ENCODE measurements at places on chromosomes 5 and 9.

DNA sequence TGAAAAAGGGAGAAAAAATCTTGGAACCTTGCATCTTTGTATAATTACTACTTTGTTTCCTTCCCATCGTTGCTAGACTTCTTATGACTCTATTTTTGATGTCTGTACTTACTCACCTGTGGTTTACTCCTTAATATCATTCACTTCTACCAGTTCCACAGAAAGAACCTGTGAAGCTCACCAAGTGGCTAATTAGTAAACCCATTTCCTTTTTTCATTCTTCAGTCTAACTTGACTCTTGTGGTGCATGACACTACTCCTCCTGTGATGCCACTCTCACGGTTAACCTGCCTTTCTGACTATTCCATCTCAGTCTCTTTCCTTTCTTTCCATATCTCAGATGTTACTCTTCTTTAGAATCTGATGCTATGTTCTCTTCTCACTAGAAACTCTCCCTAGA lies 14.6 kb downstream of the RECK start:
- DNase-seq = no peak

DNA sequence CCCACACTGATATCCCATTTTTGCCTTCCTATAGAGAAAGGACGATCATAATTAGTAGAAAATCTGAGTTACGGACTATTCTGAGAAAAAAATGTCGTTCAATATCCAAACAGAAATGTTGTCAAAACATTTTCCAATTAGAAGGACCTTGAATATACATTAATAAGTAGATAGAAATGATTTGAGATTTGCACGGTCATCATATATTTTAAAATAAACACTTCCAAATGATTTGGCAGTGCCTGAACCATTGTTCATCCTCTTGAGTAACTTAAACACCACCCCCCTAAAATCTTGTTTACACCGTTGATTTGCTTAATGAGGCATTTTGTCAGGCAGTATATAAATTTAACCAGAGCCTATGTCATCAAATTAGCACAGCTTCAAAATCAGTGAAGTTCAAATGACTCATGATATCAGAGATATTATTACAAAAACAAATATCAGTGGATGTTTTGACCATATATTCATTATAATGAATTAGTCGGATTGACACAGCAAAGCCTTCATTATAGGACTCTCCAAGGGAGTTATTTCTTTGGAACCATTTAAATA lies 105.0 kb downstream of the ACTL7B start:
- DNase-seq = no peak

- DNase-seq = no peak
These were observed 5.6 kb upstream of the IL7R start for GRCh38 chr5:35850967-35851680.

DNA sequence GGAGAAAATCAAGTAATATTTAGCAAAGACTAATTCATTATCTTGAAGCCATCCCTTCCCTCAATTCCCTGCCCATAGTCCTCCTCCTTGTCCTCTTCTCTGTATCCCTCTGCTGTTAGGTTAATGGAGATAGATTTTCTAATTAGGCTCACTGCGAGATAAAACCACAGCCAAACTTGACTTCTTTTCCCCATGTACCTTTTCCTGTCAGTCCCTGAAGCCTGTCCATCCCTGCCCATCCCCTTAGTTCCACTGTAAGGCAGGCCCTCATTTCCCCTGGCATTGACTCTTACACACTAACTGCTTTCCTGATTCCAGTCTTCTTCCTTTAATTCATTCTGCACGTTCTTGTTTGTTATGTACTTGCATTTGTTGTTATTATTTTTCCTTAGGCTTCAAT lies 1.2 kb downstream of the TLR4 start:
- no peak for DNase-seq

GRCh38 chr9:98687911-98688310 lies 20.8 kb downstream of the GABBR2 start:
- no peak for DNase-seq

DNA sequence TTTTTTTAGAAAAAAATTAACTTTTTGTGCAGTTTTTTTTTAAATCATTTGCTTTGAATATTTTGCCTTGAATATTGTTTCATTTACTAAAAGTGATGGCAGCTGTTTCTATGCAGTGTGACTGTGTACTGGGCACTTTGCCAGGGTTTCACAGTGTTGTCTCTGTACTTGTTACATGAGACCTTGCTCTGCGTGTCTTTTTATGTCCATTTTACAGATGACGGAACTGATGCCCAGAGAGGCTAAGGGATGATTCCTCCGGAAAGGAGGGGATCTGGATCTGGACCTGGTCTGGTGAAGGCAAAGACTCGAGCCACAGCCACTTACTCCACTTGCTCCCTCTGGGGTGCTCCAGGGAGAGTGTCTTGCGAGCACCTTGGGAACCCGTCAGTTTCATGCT lies 124.8 kb upstream of the PTCH1 start:
- DNase-seq = no peak

DNA sequence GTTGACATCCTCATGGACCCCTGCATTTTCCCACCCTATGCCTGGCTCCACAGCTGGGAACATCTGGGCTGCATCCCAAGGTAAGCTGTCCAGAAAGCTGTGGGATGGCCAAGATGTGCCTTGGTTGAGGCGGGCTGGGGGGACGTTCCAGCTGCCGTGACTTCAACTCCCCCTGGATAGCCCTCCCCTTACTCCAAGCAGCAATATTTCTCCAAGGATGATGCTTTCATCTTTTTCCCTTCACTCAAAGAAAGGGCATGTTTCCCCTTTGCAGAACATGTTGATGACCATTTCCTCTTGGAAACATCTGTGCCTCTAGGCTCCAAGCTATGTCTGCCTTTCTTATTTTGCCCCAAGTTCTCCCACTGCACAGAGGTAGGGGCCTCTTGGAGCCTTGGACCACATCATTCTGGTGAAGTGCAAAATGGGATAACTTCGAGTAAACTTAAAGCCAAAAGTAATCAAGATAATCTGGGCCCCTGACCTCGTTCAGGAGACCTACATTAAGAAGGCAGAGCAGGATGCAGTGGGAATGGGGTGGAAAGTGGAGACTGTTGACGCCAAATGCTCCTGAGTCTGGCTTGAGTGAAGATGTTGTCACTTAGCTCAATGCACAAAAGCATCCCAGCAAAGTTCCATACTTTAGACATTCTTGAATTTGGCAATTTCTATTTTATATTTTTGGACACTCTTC lies 175.2 kb downstream of the GAS1 start:
- no peak for DNase-seq

- no peak for DNase-seq
These were observed 259.5 kb downstream of the GAS1 start for GRCh38 chr9:86687788-86688187.

GRCh38 chr9:96617439-96618185 lies 2.0 kb downstream of the CDC14B start:
- DNase-seq = no peak

DNA sequence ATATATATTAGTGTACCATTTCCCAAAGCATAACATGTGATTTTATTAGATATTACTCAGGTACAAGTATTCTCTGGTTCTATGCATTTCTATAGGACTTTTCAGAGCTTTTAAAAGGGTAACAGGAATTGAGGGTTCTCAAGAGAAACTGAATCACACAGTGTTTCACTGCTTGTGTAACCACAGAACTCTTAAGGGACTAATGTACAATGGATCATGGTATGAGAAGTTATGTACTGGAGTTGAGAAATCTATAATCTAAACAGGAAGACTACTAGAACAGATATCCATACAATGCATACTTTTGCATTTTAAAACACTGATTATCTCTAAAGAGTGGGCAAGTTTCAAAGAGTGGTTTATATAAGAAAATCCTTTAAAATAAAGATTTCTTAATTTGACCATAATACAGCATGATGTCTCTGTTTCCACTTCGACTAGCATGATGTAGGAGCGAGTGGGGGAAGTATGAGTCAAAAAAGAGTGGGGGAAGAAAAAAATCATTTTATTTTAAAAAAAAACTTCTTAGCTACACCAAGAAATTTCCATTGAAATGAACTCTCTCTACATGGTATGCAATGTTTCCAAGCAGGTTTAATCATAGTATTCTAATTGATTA lies 183.5 kb downstream of the RFX3 start:
- no peak for DNase-seq

GRCh38 chr9:111939322-111939721 lies 42.7 kb downstream of the UGCG start:
- no peak for DNase-seq

GRCh38 chr5:10432059-10433008 lies 9.3 kb upstream of the ROPN1L start:
- DNase-seq = no peak

- peak; percentile 30 for DNase-seq
These were observed 820 bp upstream of the NFX1 start for GRCh38 chr9:33289496-33289895.

GRCh38 chr9:23342291-23342690 lies 483.7 kb downstream of the ELAVL2 start:
- DNase-seq = no peak

DNA sequence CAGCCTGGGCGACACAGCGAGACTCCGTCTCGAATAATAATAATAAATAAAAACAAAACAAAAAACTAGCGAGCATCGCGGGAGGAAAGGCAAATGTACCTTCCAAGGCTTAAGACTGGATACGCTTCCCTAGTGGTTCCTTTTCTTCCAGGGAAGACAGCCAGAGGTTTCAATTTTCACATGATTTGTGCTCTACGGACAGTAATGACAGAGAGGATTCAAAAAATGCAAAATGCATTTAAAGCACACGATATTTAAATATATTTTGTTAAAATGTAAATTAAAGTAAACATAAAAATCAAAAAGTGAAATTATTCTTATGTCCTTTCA lies 4.3 kb upstream of the TRIM41 start:
- no peak for DNase-seq

DNA sequence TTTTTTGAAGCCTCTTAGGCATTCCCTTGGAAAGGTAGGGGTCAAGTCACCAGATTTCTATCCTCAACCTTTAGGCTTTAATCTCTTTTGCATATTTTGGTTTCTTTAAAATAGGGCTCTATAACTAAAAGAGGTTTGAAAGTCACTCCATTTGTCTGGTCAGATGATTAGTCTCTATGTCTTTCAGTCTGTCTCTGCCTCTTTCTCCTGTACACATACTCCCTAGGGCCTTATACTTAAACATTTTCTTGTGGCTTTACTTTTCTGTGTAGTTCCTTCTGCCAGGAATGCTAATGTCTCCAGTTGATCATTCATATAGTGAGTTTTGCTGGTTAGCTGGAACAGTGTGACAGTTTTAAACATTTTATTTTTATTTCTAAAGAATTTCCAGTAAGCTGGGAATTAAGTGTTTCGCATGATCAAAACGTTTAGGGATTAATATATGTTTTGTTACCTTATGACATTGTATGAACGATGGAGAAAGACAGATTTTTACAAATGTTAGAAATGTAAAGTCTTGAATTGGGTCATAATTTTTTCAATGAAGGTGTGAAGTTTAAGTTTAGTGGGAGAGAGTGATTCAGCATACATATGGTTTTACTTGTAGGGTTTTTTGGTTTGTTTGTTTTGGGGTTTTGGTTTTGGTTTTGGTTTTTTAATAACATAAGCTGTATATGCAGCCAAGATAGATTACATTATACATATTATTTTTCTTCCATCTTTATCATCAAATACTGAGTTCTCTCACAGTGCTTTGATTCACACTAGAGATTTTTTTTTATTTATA lies 90.6 kb downstream of the ZCCHC7 start:
- DNase-seq = no peak

GRCh38 chr9:99415606-99416005 lies 193.5 kb downstream of the SEC61B start:
- no peak for DNase-seq

DNA sequence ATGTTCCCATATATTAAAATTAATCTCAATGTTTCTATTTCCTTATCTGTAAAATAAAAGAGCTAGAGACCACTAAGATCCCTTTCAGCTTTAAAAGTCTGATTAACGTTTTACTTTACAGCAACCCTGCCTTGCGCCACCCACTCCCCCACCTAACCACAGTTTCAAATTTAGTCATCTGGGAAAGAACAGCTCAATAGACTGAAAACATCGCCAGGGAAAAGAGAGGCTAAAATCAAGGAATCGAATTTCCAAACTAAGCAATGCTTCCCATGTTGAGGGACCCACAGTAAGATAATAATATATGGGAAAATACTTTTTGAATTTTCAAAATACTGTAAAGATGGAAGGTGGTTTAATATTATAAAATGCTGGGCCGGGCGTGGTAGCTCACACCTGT lies 6.6 kb downstream of the SAXO1 start:
- DNase-seq = no peak

DNA sequence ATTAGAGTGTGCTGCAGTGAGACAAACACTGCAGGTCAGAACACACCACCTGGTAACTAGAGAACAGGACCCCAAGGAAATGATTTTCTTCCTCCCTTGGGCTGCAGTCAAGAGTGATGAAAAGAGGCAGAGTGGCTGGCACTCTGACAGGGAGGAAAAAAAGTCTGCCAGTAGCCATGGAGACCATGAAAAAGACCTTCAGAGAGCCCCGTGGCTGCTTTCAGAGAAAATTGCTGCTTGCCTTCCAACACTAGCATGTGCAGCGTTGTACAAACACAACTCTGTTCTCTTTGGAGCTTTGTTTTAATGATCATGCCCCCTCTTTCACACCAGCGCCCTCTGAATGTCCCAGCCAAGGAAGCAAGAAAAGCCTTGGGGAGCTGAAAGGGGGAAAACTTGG lies 68.8 kb downstream of the ANKRD55 start:
- no peak for DNase-seq

DNA sequence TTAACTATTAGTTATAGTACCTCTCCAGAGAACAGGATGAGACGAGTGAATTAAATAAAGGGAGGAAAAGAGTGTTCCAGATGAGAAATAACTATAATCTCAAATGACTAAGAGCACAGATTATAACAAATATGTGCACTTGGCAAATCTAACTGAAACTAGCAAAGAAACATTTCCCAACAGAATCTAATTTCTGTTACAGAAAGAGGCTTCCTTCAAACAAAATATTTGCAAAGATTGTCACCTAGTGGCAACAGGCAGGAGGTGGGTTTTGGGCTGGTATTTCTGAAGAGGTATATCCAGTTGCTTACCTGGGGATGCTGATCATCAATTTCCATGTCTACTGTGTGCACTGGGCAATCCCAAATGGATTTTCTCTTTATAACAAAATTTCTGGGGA lies 5.6 kb upstream of the SPDL1 start:
- no peak for DNase-seq

- DNase-seq = no peak
These were observed 1854.6 kb upstream of the WWC1 start for GRCh38 chr5:166436872-166437271.

GRCh38 chr5:16759147-16759773 lies 142.5 kb upstream of the RETREG1 start:
- DNase-seq = peak; percentile 59

- peak; percentile 61 for DNase-seq
These were observed 4.4 kb upstream of the DIAPH1 start for GRCh38 chr5:141623186-141623585.
